ENCODE measurements at places on chromosomes 3 and 15. TPM values are rescaled to one million over a fixed set of nuclear protein-coding genes. Genes with fewer than 3 reads are reported as not detected.

DNA sequence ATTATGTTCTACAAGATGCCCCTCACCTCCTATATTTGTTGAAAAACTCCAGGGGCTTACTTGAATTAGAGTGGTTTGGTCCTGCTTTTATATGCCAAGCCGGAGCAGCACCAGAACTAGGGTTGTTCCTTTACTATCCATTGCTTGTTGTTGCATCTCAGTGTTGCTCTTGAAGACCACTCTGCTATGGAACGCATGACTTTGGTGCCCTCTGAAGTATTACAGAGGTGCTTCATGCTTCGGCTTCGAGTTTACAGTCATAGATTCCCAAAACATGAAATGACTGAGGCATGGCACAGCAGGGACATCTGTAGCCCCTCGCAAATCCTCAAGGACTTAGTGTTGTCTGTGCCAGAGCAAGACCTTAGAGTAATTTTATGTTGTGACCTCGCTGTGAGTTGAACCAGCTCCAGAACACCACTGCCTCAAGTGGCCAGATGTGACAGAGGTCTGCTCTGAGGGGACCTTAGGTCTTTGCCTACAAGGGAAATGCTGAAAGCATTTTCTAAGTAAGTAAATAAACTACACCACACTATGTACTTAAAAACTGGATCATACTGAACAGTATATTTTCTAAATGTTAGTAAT is 67.2 kb upstream of the SIAH2 start:
- DNase-seq: no peak

DNA sequence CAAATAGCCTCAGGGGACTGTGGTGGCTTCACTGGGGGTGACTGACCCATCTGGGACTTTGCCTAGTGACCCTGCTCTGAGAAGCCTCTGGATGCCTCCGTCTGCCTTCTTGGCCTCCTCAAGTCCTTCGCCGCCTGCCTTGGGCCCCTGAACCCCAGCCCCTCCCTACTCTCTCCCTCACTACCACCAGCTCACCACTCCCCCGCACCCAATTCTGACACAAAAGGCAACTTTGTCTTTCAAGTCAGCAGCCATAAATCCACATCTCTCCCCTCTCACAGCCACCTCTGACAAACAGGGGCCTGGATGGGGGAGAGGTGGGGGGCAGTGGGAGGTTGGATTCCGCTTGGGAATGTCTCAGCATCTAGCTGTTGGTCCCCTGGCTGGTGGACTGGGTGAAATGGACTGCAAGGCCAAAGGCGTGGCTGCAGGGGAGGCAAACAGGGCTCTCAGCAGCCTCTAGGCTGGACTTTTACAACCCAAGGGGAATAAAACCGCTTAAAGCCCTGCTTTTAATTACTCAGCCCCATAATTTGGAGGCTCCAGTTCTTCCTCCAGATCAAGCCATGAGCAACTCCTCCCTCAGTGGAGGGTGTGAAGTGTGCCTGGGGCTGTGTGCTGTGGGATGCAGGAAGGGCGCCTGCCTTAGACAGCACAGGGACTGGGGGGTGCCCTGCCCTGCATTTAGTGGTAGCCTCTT is 33.4 kb downstream of the IGDCC3 start:
- no peak for DNase-seq

Gene MCTP2
- polyA plus RNA-seq: 1.5 TPM

- DNase-seq: no peak
Observed at GRCh38 chr15:69926721-69927120, 171.0 kb downstream of the TLE3 start.

Gene AMT
- 2.7 TPM for polyA plus RNA-seq

DNA sequence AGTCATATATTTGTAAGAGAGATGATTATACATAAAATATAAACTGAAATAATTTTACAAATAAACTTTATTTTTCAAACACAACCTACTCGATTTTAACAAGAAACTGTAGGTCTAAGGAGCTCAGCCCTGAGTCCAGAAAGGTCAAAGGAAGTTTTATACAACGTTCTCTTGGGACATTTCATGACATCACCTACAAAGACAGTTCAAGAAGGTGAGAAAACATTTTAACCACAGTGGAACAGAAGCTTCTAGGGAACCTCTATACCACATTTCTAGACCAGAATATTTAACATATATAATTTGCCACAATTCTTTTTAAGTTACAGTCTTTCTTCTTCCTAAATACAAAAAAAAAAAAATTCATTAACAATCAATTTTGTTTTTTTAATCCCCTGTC is 40.1 kb downstream of the CBLB start:
- DNase-seq: no peak

Gene RETNLB
- polyA plus RNA-seq: not detected

Gene ITPKA
- 17.4 TPM for polyA plus RNA-seq

Gene UROC1
- polyA plus RNA-seq: 0.10 TPM

GRCh38 chr15:47806008-47806407 is 88.7 kb downstream of the SEMA6D start:
- DNase-seq: peak; percentile 71

- no peak for DNase-seq
Observed at GRCh38 chr15:71586463-71586862, 223.9 kb upstream of the NR2E3 start.

DNA sequence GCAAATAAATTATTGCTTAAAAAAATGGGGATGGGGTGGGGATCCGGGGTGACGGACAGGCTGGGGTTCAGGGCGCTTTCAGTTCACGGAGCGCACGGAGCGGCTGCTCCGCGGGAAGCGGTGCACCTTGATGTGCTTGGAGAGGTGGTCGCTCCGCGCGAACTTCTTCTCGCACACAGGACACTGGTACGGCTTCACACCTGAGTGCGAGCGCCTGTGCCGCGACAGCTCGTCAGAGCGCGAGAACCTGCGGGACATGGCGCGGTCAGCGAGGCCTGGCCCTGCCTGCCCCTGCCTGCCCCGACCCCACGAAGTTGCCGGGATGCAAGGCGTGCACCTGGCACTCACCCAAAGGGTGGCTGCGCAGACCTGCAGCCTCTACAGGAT is 13.6 kb downstream of the KLF15 start:
- DNase-seq: no peak

Gene MLF1
- 22.8 TPM for polyA plus RNA-seq

Gene CCR1
- 1.3 TPM for polyA plus RNA-seq

- no peak for DNase-seq
Observed at GRCh38 chr15:95646484-95647273, 683.8 kb upstream of the NR2F2 start.

DNA sequence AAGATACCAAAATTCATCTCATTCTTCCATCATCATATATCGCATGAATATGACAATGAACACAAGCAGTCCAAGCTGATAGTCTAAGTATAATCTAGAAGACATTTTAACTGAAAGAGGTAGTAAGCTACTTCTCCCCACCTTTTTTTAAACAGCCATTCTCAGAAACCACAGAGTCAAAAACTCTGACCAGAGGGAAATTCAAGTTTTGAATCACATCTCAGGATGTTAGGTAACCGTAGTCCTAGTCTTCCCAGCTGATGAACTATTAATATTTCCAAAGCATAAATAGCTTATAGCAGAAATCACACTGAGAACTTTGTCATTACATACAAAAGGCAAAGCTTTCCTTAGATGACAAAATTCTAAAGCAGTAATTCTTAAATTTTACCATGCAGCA is 25.8 kb downstream of the NPTN start:
- no peak for DNase-seq

- DNase-seq: no peak
Observed at GRCh38 chr3:134201201-134202130, 49.2 kb downstream of the RYK start.

- DNase-seq: peak; percentile 36
Observed at GRCh38 chr15:75648156-75649000, 666 bp downstream of the SNX33 start.

- no peak for DNase-seq
Observed at GRCh38 chr3:153463895-153464294, 301.9 kb downstream of the RAP2B start.

Gene NKTR
- polyA plus RNA-seq: 4.6 TPM

All from brain (organoid and tissue), 16 donors.